ENCODE measurements at places on chromosomes 5 and 9.

- DNase-seq = no peak
These were observed 13.8 kb upstream of the SNX2 start for GRCh38 chr5:122761115-122761514.

GRCh38 chr5:156411185-156411613 is 84.2 kb downstream of the SGCD start:
- DNase-seq = peak; percentile 47

- no peak for DNase-seq
These were observed 13.4 kb upstream of the CDK5RAP2 start for GRCh38 chr9:120593250-120593954.

DNA sequence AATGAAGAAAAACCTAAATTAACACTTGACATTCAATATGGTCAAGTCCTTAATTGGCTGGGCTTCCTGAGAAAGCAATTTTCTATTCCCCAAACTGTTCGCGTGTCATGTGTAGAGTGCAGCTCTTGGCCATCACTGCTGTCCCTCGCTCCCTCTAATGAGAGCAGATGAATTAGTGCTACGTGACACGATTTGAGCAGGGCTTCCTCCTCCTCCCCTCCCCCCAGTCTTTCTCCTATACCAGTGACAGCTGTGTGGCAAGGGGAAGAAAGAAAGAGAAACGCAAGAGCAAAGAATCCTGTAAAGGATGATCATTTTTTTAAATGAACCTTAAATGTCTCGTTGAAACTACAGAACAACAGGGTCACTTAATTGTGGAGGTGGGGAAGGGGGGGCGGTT is 159.6 kb downstream of the BNC2 start:
- DNase-seq = no peak

DNA sequence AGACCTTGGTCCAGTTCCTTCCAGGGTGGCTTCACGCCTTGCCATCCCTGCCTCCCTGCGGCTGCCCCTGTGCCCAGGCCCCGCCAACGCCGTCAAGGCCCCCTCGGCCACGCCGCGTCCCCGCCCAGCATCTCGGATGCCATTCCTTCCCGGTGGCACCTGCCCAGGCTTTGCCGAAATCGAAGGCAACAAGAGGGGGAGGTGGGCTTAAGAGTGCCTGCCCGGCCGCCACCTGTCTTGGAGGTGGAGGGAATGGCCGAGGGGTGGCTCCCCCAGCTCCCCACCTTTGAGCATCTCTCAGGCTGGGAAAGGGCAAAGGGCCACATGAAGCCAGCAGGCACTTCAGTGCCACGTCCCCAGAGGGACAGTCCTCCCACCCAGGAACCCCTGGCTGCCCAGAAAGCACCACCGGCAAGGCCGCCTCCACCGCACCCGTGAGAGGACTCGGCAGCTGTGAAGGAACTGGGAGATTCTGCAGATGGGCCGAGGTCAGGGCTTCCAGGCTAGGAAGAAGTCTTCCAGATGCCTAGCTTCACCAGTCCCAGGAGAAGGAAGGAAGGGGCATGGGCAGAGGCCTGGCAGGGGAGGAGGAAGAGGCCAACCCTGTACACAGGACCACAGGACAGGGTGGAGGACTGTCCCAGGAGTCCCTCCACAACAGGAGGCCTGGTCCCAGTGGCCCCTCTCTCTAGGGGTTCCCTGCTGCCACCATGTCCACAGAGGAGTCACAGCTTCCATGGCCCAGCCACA is 218.0 kb downstream of the FANCC start:
- no peak for DNase-seq

GRCh38 chr5:160159991-160160792 is 40.9 kb upstream of the PWWP2A start:
- DNase-seq = no peak

DNA sequence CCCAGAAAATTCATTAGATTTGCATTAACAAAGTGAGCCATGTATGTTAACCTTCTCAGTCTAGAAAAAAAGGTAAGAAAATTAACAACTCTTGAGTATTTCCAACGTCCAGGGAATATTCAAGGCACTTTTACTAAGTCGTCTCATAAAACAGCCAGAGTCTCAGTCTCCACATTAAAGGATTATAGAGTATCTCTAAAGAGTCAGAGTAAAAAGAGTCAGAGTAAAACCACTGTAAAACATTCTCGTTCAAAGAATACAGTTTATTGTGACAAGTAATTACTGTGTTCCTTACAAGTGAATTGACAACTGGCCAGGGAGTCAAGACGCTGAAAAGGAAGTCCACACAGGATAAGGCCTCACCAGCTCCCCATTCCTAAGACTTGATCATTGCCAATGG is 97.2 kb upstream of the ISL1 start:
- DNase-seq = no peak

GRCh38 chr5:15807871-15808270 is 307.9 kb downstream of the FBXL7 start:
- peak; percentile 66 for DNase-seq

DNA sequence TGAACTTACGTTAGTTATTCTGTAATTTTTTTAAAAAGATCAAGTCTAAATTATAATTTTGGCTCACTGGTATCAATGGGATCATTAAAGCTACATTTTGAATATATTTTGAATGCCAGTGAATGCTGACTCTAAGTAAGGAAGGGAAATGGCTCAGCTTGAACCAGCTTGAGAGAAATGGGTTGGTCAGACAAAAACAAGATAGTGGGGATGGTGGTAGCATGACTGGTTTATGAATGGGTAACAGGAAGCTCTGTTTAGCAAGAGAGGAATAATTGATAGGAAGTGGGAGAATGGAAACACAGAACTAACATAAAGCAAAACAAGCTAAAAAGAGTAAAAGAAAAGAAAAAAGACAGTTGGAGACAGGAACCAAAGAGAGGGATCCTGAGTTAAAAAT is 220.2 kb downstream of the ADAMTS6 start:
- peak; percentile 13 for DNase-seq

- DNase-seq = no peak
These were observed 19.9 kb upstream of the LPAR1 start for GRCh38 chr9:111058166-111058565.

DNA sequence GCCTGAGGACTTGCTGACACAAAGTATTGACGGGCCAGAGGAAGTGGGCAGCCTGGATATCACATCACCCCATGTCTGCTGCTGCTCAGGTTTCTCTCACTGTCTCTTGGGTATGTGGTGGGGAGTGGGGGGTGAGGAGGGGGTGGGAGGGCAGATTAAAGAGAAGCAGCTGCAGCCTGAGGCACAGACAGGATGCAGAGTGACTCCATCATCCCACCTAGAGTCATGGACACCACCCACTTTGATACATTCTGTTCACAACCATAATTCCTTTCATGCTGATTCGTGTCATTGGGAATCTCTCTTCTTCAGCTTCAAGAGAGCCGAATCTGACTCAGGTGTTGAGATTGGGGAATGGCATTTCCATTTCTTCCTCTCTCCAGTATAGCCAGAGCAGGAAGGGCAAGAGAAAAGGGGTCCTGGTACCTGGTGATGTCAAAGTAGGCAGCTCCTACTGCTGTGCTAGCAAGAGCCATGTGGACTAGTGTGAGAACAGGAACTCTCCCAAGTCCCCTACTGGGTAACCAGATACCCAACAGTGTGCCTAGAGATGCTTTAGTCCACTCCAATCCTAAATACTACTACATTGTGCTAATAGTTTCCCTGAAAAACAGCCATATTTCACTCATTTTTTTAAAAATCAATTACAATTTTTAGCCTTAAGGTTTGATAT is 22.4 kb downstream of the GRAMD2B start:
- DNase-seq = no peak

- DNase-seq = peak; percentile 43
These were observed 56.2 kb downstream of the TMOD1 start for GRCh38 chr9:97557606-97558095.

DNA sequence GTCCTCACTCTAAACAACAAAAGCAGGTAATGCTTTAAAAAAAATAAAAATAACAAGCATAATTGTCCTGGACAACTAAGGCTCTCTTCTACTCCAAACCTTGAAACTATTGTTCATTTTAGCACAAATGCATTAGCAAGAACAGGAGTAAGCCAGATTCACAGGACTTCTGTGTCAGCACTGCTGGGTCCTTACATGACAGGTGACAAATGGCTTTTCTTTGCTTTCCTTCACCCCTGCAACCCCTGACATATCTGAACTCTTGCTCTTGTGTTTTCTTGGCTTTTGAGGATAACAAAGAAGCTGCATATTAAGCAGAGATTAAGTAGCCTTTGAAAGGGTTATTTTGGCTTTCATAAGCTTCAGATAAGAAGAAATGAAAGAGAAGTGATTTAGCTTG is 71.1 kb downstream of the ZNF474 start:
- no peak for DNase-seq

GRCh38 chr5:135062216-135063055 is 28.4 kb upstream of the PITX1 start:
- DNase-seq = no peak

DNA sequence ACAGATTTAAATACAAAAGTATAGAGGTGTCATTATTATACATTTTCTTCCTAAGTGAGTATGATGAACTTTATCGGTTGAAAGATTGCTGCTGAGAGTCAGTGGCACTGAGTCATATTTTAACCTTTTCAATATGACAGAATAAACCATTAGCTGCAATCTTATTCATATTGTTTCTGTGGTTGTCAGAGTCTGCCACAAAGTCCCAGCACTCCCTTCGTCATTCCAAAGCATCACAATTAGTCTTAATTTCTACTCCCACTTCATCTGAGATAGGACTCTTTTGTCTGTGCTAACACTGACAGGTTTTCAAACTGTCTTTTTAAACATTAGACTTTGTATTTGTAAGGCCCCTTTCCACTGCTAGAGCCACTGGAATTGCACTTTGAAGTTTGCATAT is 656.9 kb downstream of the MTRR start:
- DNase-seq = no peak

GRCh38 chr5:31481531-31482165 is 50.2 kb downstream of the DROSHA start:
- DNase-seq = no peak

GRCh38 chr9:20378851-20379250 is 243.4 kb downstream of the MLLT3 start:
- DNase-seq = no peak

DNA sequence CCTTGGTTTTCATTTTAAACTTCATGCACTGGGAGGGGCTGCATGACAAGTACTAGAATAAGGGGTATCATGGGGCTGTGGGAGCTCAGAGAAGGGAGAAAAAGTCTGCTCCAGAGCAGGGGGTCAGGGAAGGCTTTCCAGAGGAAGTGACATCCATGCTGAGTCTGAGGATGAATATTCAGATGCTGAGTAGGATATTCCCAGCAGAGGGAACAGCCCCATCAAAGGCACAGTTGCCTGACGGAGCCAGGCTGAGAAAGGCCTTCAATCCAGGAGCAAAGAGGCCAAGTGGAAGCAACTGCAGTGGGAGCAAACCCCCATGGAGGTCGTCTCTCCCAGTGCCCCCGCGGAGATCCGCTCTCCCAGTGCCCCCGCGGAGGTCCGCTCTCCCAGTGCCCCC is 4.4 kb downstream of the PFN3 start:
- no peak for DNase-seq

- no peak for DNase-seq
These were observed 51.1 kb downstream of the MPDZ start for GRCh38 chr9:13228431-13228830.

DNA sequence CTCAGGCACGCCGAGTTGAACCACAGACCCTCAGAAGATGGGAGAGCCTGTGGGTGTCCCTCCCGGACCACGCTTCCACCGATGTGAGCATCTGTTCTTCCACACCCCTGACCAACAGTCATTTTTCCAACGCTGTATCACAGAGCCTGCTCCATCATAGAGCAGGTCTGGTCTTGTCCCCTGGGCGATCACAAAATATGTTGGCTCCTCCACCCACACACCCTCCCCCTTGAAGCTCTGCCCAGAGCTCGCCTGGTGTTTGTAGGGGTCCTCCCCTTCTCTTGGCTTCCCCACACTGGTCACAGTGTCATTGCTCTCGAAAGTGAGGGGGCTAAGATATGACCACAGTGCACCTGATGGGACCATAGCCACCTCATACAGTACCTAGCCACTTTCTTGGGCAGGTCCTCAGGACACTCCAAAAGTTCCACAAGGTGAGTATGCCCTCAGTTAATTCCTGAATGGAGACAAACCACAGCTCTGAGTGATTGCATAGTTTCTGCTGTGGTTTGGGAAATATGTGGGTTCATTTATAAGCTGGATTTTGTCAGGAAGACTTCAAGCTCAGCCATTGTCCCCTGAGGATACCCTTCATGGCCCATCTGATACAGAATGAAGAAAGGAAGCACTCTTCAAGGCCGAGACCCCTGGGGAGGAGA is 3.5 kb upstream of the ZNF618 start:
- no peak for DNase-seq

DNA sequence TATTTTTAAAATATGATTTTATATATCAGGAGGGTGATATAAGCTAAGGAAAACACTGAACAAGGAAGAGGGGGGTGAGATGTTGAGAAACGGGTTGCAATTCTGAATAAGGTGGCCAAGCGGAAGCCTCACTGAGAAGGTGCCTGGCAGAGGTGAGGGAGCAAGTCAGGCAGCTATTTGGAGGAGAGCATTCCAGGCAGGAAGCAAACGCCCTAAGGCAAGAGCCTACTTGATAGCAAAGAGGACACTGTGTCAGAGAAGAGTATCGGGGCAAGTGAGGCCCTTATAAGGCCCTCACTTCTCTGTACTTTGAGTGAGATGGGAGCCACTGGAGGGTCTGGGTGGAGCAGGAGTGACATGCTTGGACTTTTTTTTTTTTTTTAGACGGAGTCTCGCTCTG is 8.0 kb upstream of the CTNNA1 start:
- DNase-seq = no peak

DNA sequence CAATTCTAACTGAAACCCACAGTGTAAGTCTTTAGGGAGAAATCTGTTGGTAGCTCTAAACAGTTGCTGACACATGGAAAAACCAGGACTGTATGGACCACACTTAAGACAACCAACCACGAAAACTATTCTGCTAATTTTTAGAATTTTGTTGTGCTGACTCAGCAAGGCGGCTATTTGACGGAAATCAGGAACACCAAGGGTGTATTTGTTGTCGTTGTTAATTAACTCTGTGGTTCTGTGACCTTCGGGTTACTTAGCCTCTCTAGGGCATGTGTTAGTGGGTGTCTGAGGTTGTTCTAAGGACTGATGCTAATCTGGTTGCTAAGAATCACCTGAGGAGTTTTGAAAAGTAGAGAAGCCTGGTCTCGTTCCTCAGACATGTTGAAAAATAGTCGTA is 79.2 kb downstream of the ATP10B start:
- no peak for DNase-seq

- DNase-seq = peak; percentile 92
These were observed 332.3 kb downstream of the CWC27 start for GRCh38 chr5:65100911-65101631.

- no peak for DNase-seq
These were observed 166.6 kb upstream of the TBCA start for GRCh38 chr5:77942578-77943239.

GRCh38 chr9:31556667-31557463 is 827.6 kb upstream of the ACO1 start:
- no peak for DNase-seq

DNA sequence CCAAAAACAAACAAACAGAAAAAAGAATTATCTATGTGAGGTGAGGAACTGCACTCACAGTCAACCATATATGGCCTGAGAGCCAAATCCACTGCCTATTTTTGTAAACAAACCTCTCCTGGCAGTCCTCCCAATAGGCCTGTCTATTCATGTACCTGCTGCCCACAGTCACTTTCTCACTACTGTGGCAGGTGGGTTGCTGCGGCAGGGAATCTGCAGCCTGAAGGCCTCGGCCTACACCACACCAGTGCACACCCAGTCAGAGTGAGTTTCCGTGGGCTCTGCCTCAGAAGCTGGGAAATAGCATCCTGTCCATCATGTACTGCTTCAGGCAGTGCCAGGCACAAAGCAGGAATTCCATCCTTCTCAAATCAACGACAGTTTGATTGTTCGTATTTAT is 82.3 kb downstream of the SPTLC1 start:
- no peak for DNase-seq

Measured in fibroblast of the aortic adventitia (primary cell).